ENCODE measurements at places on chromosomes 6 and 20.

- no peak for DNase-seq
Observed at GRCh38 chr20:58416835-58417234, 27.8 kb downstream of the VAPB start.

DNA sequence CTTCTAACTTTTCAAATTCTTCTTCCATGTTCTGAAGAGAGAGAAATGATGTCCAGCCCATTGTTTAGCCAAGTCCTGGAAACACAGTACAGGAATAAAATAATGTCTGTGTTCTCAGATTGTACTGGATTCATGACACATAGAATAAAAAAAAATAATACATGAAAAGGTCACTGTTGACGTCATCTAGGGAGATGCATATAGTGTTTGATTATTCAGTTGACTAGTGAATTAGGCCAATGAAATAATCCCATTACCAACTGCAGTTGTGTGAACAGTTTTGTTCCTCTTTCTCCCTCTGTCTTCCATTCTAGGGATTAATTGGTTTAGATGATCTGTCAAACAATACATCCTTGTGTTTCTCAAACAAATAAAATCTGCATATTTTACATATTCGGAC lies 222.8 kb downstream of the ALDH8A1 start:
- no peak for DNase-seq

GRCh38 chr6:1135726-1136414 lies 176.0 kb upstream of the FOXQ1 start:
- no peak for DNase-seq

DNA sequence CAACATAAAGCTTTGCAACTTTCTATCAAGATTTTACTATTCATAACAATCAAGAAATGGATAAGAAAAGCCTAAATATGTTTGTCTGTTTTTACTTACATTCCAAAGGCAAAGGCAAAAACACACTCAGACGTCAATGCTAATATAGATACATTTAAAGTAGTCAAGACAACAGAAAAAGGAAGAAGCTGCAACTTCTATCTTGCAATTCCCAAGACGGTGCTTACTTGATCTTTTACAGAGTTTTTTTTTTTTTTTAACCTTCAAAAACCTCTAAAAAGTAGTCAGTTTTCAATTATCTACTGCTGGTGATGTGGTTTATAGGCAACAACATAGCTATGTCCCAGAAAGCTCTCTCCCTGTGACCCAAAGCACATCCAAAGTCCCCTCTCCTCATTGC lies 58.1 kb downstream of the EPB41L2 start:
- DNase-seq = no peak

GRCh38 chr20:53557130-53557529 lies 36.5 kb downstream of the ZNF217 start:
- DNase-seq = no peak

GRCh38 chr6:30881392-30882203 lies 2.7 kb upstream of the DDR1 start:
- no peak for DNase-seq
